CD4-positive, alpha-beta T cell treated with Interleukin-1 beta for 1 hour (primary cell): ENCODE measurements at places on chromosomes 4 and X.

DNA sequence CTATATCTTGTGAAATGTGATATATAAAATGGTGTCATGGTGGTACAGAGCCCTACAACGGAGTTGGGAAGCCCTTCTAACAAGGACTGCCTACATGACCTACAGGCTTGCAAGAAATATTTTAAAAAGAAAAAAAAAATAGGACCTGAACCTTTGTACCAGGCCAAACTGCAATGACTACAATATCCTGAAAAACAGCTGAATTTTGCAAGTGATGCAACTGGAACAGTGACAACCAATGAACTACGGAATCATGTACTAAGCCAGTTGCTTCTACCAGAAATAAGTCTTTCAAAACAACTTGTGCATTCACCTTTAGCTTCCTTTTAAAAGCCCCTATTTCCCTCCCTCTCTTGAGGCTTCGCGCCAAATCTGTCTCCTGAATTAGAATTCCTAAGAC lies 58.4 kb downstream of the PDGFC start:
- DNase-seq = no peak

DNA sequence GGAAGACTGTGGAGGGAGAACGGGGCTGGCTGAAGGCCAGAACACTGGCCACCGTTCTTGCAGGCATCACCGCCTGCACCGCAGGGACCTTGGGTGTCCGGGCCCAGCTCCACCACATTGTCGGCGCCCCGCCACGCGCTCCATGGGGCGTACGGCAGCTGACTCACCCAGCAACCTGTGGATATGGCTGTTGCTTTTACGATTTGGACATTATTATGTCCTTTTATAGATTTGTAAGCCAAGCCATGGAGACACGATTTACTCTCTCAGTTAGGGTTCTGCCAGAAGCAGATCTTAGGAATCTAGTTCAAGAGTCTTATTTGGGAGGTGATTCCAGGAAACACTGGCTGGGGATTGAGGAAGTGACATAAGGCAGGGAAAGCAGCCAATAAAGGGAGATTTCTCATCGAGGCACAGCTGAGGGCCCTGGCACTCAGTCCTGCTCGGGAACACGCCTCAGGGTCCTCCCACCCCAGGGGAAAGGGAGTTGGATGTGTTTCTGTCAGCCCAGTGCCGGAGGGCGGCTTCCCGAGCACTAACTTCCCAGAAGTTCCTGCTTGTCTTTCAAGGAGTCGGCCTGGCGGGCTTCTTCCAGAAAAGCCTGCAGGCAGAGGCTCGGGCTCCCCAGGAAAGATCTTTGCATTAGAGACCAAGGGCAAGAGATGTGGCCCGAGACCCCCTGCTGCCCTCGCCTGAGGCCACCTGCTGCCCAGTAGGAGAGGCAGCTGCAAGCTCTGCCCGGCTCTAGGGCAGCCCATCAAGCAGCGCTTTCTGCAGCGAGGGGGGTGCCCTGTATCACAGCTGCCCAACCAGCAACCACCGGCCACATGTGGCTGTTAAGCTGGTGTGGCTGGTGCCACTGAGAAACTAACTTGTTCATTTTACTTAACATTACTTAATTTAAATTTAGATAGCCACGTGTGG lies 52.9 kb downstream of the CRMP1 start:
- no peak for DNase-seq

- DNase-seq = peak; percentile 49
These were observed 58.2 kb upstream of the ZNF157 start for GRCh38 chrX:47311932-47312774.

DNA sequence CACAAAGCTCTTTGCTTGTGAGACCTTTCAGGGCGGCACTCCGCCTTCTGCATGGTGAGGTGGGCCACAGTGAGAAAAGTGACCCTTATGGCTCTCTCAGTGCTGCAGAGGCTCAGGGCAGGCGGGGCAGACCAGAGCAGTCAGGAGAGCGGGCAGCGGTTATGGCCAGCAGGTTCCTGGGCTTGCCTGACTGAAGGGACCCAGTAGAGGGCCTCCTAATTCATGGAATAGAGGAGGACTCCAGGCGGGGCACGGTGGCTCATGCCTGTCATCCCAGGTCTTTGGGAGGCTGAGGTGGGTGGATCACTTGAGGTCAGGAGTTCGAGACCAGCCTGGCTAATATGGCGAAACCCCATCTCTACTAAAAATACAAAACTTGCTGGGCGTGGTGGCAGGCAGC lies 91.4 kb downstream of the CLNK start:
- no peak for DNase-seq

DNA sequence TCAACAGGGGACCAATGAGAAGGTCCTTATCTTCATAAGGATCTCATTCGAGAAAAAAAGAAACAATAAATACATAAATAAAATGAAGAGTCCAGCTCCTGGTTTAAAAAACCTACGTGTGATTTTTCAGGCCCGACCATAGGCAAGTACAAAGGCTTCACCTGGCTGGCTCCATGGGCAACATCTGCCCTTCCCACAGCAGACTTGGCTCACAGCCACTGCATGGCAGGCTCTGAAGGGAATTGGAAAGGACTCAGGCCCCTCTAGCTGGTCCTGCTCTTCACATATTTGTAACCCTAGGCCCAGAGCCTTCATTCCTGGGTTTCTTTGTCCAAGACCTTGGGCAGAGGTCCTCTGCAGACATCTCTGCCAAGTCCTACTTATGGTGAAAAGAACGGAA lies 228.1 kb downstream of the QDPR start:
- DNase-seq = no peak

DNA sequence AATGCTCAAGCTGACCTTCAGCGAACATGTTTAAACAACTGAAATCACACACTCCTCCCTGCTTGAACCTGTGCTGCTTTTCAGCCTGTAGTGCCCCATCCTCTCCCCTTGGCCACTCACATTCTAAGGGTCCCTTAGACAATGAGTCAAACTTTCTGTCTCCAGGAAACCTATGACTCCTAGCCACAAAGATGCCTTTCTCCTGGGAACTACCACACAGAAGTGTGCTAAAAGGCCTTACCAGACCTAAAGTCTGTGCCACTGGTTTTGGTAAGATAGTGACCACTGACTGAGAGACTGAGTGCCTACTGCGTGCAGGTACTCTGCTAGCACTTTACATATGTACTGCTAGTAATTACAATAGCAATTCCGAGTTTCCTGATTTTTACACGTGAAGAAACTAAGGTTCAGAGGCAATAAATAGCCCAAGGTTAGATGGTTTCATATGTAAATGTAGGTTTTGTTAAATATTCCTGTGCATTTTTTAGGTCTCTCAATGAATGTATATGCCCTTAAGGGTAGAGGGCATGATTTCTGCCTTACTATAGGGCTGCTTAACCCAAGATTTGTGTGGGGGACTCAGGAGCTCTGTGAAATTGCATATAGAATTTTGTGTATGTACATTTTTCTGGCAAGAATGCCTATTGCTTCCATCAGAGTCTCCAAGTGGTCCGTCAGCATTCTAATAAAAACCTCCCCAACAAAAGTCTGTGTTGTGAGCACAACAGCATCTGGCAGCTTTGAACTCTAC lies 71.1 kb downstream of the NSG1 start:
- DNase-seq = no peak

GRCh38 chrX:118724775-118725174 lies 2.6 kb upstream of the IL13RA1 start:
- DNase-seq = no peak

GRCh38 chr4:142091691-142092182 lies 455.4 kb downstream of the IL15 start:
- no peak for DNase-seq

GRCh38 chrX:39169976-39170375 lies 368.7 kb downstream of the MID1IP1 start:
- no peak for DNase-seq

DNA sequence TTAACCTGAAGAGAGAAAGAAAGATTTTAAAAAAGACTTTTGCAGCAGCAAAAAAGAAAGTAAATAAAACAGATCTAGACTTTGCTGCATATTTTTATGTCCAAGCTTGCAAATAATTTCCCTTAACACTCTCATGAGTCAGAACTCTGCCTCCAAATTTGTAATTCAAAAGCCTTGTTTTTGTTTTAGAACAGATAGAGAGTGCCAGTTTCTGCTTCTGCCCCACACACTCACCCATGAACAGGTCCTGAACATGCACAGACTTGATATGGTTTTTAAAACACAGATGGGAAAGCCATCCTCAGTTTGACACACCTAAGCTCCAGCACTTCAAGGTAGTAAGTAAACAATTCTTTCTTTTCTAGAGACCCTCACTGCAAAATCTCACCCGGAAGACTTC lies 39.7 kb upstream of the VCX3B start:
- DNase-seq = no peak

DNA sequence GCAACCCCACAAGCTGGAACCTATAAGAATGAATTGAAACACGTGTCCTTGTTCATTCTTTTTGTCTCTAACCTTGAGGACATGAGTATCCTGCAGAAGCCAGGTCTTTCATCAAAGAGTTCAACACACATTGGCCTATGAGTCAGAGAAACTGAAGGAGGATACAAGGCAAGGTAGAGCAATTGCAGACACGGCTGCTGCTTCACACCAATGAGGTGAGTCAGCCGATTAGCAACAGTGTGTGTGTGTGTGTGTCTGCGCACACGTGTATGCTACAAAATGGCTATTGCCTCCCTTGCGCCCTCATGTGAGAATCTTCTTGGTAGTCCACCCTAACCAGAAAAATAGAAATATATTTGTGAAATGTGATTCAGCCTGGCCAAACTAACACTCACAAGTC lies 1477.7 kb upstream of the IGFBP7 start:
- no peak for DNase-seq

DNA sequence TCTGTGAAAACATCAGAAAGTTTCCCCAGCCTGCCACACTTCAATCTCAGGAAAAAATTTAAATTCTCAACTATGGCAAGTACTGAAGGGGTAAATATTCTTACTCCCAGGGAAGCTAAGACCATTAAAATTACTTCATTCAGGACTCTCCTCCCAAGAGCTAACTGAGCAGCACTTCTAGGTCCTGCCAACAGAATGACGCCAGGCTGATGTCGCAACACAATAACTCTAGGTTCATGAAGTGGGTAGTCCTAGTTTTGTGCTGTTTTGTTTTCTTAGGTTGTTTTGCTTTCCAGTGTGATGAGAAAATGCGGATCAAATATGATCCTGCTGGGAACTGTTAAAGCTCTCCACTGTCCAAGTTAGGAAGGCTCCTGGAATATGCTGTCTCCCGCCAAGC lies 180.0 kb downstream of the NKX6-1 start:
- no peak for DNase-seq
